ENCODE measurements at places on chromosomes 4 and X.
A peak's percentile ranks its signal among the peaks of the same experiment; 100 is the strongest.

DNA sequence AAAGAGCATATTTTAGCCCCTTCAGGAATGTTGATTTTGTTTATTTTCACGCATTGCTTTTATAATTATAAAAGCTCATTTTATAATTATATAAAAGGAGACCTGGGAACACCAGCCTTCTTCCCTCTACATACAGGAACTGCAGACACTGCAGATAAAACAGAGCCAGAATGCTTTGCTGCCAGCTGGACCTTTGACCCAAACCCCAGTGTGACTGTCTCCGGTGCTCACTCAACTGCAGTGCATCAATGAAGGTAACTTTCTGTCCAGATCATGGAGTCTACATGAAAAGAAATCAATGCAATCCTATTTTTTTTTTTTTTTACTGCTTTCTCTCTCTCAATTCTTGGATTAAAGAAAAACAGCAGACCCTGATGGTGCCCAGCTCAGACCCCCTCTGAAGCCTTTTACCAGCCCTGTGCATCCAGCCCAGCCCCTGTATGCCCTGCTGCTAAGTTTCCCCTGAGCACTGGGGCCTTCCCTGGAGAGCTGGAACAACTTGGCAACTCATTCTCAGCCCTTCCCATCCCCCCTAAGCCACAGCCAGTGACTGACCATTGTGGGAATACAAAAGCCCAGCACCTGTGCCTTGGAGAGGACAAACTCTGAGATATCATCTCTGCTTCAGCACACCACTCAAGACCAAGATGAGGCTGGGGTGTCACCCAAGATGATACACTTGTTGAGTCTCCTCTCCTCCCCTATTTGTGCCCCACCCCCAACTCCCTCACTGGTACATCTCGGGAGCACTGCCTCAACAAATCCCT, 182.1 kb downstream of the EVC2 start:
- no peak for DNase-seq

GRCh38 chr4:120929847-120930246, 7.3 kb upstream of the PRDM5 start:
- DNase-seq: no peak

- DNase-seq: no peak
Observed at GRCh38 chrX:138018145-138018799, 452.3 kb downstream of the ZIC3 start.

DNA sequence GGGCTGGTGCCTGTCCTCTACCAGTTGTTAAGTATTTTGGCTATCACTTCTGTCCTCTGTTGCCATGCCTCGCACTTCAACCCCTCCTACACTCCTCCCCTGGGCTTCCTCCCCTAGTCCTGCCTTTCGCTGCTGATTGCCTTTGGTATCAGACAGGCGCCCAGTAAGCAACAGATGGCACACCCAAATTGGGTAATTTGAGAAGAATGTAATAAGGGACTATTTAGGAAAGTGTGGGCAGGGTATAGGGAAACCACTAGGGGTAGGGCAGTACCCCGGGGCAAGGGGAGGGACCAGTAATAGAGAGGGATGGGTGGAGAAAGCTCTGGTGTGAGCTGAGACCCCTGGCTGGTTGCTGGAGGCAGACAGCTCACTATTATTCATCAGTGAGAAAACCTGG, 172.7 kb upstream of the USP9X start:
- DNase-seq: no peak

GRCh38 chr4:10182446-10183424, 66.1 kb upstream of the WDR1 start:
- DNase-seq: no peak

- DNase-seq: no peak
Observed at GRCh38 chr4:103443324-103443723, 245.2 kb upstream of the CENPE start.

DNA sequence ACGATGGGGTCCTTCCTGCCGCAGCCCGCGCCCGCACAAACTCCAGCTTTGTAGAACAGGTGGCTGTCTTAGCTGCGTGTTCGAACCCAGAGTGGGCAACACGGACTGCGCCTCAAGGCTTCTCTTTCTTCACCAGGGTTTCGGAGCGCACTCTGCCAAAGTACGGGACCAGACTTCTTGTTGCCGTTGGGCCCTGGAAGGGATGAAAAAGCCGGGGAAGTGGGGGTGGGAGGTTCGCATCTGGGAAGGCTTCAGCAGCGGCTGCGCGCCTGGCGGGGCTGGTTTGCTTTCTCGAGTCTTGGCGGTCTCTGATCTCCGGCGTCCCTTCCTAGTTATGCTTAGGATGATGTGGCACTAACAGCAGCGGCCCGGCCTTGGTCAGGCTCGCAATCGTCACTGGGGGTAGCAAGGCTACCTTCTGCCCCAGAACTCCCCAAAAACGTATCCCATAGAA, 673 bp downstream of the PARM1 start:
- DNase-seq: no peak

- DNase-seq: no peak
Observed at GRCh38 chr4:17493619-17494018, 18.3 kb downstream of the QDPR start.

GRCh38 chr4:78057600-78058550, 752 bp downstream of the FRAS1 start:
- peak; percentile 3 for DNase-seq

- DNase-seq: no peak
Observed at GRCh38 chr4:186719925-186720694, 3.5 kb downstream of the FAT1 start.

GRCh38 chrX:38275615-38276014, 51.7 kb downstream of the RPGR start:
- no peak for DNase-seq

- DNase-seq: no peak
Observed at GRCh38 chr4:88674979-88675378, 22.6 kb downstream of the NAP1L5 start.

- peak; percentile 28 for DNase-seq
Observed at GRCh38 chrX:130916636-130917422, 13.8 kb upstream of the ENOX2 start.

- no peak for DNase-seq
Observed at GRCh38 chr4:154559494-154560418, 3.1 kb upstream of the FGB start.
